Neural crest cell (in vitro differentiated cells): ENCODE measurements at places on chromosomes 1 and 21.

DNA sequence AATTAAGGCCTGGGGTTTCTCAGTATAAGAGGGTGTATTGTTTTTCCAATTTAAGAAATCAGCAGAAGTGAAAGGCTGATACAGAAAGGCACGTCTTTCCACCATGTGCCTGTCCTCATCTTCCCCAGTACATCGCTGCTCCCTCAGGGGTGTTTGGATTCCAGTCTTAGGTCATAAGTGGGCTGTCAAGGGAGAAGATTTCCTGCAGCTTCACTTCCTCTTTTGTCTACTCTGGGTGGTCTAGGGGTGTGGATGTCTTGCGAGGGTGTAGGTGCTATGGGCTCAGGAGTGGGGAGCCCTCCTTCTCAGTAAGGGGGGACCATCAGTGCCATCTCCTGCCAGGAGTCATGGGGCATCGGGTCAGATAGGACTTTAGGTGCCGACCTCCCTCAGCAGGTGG lies 999.8 kb upstream of the NCAM2 start:
- no peak for DNase-seq

GRCh38 chr1:183711165-183711682 lies 58.1 kb upstream of the APOBEC4 start:
- DNase-seq = no peak

- DNase-seq = no peak
Observed at GRCh38 chr1:74468982-74469603, 43.3 kb downstream of the LRRC53 start.

DNA sequence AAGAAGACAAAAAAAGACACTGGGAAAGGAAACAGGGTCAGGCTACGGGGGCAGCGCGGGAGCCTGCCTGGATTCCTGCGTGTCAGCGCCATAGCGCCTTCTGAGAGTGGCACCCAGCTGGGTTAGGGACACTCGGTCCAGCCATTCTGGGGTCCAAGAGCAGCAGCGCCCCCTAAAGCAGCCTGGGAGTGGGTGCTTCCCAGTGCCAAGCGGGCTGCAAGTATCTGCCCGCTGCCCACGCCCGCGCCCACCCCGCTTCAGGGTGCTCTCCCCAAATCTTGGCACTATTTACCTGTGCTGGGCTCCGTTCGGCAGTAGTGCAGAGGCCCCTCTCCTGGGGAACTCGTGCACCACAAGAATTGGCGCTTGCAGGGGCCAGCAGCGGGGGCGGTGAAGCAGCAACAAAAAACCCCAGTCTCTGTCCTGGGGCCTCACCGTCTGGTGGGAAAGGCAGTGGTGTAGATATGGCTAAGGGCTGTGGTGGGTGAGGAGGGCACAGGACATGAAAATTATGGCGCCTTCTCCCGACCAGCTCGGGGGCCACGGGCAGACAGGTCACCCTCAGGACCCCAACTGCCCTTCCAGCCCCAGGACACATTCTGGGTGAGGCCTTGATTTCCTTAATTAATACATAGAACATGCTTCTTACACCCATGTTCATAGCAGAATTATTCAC lies 24.1 kb upstream of the LBR start:
- DNase-seq = no peak

GRCh38 chr1:228378090-228378872 lies 28.4 kb downstream of the TRIM11 start:
- DNase-seq = peak; percentile 69

- DNase-seq = peak; percentile 31
Observed at GRCh38 chr1:234111458-234112142, 207.1 kb downstream of the SLC35F3 start.

DNA sequence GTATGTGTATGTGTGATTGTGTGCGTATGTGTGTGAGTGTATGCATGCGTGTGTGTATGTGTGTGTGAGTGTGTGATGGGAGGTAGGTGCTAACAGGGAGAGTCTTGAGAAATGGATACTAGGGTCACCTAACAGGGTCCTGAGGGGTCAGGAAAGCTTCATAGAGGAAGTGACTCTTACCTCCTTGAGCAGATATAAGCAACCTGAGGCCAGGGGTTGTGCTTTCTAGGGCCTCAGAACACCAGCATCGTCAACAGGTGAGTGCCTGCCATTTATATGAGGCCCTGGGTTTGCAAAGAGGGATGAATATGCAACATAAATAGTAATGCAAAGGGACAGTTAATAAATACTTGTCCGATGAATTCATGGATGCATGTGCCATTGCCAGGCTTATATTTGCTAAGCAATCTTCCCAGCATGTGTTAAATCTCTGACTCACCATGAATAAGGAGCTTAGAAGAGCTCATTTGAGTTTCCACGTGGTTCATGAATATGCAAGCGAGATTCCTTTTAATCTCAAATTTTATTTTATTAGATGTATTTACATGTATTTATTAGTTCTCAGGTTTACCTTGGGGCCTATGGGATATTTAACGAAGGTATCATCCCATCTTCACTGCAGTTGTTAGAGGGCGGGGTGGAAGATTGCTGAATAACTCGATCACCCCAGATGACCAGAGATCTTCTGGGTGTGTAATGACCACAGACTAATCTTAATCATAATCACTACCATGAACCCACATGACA lies 438.3 kb downstream of the CAMTA1 start:
- DNase-seq = no peak

DNA sequence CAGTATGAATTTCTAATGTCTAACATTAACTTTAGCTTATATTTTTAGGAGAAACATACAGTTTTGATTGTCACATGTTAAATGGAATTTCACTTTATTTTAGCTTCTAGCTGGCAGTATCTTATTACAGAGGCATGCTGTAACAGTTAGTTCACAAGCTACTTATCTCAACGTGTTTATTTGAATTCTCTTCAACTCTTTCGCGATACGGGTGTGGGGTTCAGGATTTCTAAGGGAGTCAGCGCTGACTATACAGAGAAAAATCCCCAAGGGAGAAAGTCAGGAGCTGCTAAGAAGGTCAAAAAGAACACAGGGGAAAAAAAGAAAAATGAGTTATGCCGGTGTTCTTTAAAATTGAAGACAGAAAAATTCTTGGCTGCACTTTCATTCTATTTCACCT lies 296.2 kb downstream of the VAV3 start:
- DNase-seq = no peak

DNA sequence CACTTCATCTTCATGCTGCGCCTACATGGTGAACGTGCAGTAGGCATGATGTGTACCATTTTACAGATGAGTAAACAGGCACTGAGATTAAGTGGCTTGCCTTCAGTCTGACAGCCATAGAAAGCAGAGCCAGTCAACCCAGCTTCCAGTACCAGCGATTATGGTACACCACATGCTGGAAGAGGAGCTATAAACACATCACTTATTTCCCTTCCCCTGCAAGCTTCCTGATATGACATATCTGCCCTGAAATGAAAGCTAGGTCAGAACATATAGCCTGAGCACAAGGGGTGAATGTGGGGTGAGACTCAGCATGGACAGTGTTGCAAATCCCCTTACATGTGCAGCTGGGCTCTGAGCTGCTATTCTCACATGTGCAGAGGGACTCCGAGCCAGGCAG lies 33.8 kb upstream of the IL20 start:
- DNase-seq = no peak

DNA sequence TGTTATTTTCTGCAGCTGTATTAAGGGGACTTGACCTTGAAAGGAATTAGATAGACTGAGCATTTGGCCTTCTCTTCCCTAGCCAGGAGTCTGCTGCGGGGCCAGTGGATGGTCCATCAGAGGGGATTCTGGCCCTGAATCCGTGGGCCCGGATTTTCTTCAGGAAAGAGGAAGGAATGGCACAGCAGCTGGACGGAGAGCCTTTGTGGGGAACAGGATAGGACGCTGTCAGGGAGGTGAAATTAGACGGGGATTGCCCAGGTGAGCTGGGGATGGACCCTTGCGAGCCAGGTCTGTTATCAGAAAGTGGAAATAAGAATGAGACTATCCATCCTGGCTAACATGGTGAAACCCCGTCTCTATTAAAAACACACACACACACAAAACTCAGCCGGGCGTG lies 1.7 kb upstream of the C2CD2 start:
- DNase-seq = no peak

- DNase-seq = no peak
Observed at GRCh38 chr1:43410571-43410970, 20.9 kb downstream of the SZT2 start.
